ENCODE measurements at places on chromosomes 13 and 19.

DNA sequence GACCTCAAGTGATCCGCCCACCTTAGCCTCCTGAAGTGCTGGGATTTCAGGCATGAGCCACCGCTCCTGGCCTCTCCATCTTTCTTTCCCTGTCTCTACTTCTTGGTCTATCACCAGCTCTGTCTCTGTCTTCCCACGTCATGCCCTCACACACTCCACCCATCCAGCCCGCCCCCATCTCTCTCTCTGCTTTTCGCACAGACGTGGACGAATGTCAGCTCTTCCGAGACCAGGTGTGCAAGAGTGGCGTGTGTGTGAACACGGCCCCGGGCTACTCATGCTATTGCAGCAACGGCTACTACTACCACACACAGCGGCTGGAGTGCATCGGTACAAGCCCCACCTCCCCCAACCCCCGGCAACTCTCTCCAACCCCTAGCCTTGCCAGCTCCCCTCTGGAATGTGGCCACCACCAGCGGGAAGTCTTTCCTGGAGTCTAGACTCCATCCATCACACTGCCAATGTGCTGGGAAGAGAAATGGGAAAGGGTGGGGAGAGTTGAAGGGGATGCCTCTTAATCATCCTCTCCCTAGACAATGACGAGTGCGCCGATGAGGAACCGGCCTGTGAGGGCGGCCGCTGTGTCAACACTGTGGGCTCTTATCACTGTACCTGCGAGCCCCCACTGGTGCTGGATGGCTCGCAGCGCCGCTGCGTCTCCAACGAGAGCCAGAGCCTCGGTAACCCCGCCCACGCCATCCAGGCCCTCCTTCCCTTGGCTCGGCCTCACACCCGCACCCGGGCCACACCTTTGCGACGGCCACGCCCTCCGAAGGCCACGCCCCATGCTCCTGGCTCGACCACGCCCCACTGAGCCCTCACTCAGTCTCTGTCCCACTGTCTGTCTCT lies 22.5 kb downstream of the LTBP4 start:
- DNase-seq = no peak

GRCh38 chr13:110387451-110388107 lies 80.5 kb downstream of the COL4A2 start:
- peak; percentile 43 for DNase-seq

GRCh38 chr13:24277761-24278160 lies 31.6 kb upstream of the C1QTNF9 start:
- no peak for DNase-seq

- DNase-seq = peak; percentile 86
Measured at GRCh38 chr19:873084-873483, 13.6 kb downstream of the CFD start.

GRCh38 chr19:42368765-42369164 lies 21.3 kb downstream of the CNFN start:
- no peak for DNase-seq

DNA sequence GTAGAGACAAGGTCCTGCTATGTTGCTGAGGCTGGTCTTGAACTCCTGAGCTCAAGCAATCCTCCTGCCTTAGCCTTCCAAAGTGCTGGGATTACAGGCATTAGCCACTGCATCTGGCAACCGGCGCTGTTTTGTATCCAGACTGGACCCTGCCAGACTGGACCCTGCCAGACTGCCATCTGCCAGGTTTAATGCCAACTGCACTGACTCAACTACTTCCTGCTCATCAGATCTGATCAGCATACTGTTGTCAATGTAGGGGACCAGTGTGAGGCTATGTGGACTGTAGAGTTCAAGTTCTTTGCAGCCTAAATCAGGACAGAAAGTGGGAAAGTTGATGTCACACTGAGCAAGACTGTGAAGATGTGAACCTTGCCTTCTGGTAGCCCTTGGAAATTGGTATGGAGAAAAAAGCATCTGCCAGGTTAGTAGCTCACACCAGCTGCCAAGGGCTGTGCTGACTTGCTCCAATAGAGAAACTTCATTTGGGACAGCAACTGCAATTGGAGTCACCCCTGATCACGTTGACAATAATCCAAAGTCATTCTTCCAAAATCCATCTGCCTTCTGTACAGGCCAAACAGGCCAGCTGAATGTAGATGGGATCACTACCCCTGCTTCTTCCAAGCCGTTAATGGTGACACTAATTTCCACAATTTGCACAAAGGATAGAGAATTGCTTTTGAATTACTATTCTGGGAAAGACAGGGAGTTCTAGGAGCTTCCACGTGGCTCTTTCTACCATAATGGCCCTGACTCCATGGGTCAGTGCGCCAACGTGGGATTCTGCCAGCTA lies 36.8 kb upstream of the ATP1A3 start:
- DNase-seq = no peak

DNA sequence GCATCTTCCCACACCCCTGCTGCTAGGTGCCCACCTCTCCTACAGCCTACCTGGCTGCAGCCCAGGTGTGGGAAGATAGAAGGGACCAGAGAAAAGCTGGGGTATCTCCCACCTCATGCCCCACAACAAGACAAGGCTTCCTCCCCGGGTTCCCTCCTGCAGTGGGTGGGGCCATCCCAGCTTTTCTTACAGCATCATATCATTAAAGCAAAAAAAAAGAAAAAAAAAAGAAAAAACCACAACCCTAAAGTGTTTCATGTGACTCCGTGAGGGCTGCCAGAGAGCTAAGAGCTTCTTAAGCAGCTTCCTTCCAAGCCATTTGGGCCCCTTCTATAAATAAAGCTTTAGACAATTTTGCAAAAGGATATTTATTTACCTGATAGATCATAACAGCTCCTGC lies 455.4 kb upstream of the TSHZ3 start:
- DNase-seq = no peak

GRCh38 chr13:107574517-107575210 lies 640.7 kb downstream of the LIG4 start:
- DNase-seq = no peak

GRCh38 chr19:53504885-53505284 lies 33.1 kb upstream of the ZNF331 start:
- no peak for DNase-seq

DNA sequence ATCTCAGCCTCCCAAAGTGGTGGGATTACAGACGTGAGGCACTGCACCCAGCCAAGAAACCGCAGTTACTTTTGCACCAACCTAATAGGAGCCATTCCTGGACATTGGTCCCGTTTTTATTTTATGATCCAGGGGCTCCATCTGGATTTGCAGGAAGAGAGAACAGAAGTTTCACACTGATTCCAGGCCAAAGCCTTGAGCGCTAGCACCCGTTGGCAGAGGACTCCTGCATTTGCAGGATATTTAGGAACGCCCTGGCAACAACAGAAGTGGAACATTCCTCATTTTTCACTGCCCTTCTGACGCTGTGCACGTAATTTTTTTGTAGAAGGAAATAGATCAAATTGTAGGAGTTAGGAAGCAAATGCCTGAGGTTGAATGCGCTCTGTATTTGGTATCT lies 11.7 kb upstream of the SULT2A1 start:
- DNase-seq = no peak

DNA sequence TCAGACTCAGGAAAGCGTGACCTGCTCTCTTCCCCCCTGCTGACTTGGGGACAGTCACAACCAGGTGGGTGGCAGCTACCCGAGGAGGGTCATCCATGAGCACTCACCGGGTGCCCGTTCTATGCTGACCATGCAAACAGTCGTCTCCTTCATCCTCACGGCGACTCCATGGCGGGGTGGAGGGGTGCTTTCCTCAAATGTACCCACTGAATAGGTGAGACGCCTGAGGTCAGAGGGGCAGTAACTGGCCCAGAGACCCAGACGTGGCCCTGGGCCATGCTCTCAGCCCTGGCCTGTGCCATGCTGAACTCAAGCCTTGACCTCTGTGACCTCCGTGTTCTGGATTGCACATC lies 59.2 kb upstream of the TPM4 start:
- peak; percentile 11 for DNase-seq

DNA sequence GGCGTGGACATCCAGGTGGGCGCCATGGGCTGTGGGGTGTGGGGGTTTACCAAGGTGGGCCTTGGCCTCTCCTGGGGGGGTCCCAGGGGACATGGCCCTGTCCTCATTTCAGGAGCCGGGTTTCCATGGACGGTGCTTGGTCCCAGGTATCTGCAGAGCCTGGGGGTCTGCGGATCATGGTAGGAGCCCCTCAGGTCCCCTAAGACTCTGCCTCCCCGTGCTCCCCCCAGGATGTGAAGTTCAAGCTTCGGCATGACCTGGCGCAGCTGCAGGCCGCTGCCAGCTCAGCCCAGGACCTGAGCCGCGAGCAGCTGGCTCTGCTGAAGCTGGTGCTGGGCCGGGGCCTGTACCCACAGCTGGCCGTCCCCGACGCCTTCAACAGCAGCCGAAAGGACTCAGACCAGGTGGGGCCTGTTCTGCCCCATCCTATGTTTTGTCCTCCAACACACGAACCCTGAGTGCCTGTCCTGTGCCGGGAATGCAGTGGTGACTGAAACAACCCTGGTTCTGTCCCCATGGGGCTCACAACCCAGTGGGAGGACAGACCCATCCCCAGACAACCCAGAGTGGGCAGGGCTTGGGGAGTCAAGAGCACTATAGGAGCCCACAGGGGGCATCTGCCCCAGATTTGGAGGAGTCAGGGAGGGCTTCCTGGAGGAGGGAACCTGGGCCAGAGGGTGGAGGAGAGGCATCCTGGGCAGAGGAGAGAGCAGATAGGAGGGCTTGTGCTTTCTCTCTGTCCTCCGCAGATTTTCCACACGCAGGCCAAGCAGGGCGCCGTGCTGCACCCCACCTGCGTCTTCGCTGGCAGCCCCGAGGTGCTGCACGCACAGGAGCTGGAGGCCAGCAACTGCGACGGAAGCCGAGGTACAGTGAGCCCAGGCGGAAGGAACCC lies 26.8 kb downstream of the DHX34 start:
- no peak for DNase-seq

- DNase-seq = no peak
Measured at GRCh38 chr19:19185853-19186740, 5.9 kb downstream of the BORCS8 start.

DNA sequence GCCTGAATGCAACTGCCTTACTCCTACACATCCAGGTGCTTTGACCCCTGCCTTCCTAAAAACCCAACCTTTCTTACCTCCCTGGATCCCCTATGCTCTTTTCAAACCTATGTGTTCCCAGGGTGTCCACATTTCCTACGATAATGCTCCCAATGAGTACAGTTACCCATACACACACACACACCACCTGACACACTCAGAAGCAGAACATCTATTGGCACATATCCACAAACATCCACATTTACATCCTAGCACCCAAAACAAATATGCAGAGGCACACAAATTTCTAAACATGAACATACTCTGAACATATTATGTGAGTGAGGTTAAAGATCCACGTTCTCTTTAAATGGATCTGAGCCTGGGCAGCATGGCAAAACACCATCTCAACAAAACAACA lies 22.4 kb upstream of the PLAUR start:
- no peak for DNase-seq

GRCh38 chr13:60111691-60112090 lies 52.0 kb downstream of the DIAPH3 start:
- no peak for DNase-seq

DNA sequence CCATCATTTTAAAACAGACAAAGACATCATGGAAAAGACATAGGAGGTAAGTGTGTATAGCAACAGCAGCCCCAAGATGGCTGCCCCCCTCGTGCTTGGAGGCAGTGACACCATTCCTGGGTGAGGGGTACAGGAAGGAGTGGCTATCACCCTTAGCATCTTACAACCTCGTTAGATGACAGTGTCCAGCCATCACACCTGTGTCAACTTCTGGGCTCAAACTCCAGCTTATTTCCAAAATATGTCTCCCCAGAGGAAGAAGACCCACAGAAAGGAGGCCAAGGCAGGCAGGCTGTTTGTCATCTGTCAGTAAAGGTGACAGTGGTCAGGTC lies 27.5 kb downstream of the EPS15L1 start:
- no peak for DNase-seq

- no peak for DNase-seq
Measured at GRCh38 chr19:6868351-6868750, 19.0 kb upstream of the ADGRE1 start.

- no peak for DNase-seq
Measured at GRCh38 chr19:16351133-16351809, 26.6 kb downstream of the KLF2 start.

DNA sequence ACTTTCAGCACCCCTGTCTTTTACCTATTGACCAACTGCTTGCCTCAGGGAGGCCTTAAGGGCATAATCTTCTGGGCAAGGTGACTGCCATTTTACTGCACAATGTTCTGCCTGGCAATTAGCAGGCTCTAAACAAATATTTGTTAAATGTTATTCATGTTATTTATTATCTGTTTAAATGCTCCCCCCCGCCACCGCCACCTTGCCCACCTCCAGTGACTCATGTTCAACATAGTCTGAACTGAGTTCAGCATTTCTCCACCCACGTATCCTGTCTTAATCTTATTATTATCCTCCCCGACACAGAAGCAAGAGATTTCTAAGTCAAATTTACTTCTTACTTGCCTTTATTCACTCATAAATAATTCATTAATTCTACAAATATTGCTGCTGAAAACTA lies 144.8 kb downstream of the LIG4 start:
- DNase-seq = no peak

- no peak for DNase-seq
Measured at GRCh38 chr19:29090783-29091526, 122.0 kb downstream of the UQCRFS1 start.

- no peak for DNase-seq
Measured at GRCh38 chr13:114099918-114100445, 32.4 kb downstream of the RASA3 start.

GRCh38 chr19:18379803-18380747 lies 5.9 kb upstream of the GDF15 start:
- DNase-seq = no peak

- no peak for DNase-seq
Measured at GRCh38 chr19:13835791-13836723, 40.8 kb downstream of the ZSWIM4 start.

DNA sequence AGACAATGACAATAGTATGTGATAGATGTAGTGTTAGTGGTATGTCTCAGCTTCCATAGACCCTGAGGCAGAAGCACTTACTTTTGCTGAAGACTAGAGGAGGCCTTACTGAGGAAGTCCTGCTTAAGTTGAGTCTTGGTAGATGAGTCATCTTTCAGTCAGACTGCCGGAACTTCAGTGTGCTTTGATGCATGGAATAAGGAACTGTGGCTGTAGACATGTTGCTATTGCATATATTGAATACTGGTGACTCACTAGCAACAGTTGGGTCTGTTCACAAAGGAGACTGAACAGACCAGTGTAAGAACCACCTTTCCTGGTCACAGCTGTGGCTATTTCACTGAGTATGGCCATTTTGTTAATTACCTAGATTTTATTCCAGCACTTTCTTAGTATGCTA lies 1000.6 kb downstream of the OLFM4 start:
- no peak for DNase-seq

GRCh38 chr13:106587787-106588186 lies 19.9 kb upstream of the ARGLU1 start:
- no peak for DNase-seq

- DNase-seq = no peak
Measured at GRCh38 chr13:81713201-81713600, 1372.3 kb upstream of the SPRY2 start.

DNA sequence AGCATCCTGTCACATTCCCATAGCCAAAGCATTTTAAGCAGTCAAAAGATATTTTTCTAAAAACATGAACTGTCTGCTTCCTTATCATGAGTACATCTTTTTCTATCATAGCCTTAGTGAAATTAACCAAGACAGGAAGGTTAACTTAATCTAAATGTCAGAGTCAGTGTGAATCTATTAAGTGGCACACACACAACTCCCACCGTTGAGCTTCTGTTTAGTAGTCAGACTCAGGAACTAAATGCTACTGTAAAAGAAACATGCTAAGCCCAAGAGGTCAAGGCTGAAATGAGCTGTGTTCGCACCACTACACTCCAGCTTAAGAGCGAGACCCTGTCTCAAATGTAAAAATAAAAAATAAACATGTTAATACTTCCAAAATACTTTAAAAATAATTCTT lies 7.7 kb upstream of the POU4F1 start:
- no peak for DNase-seq

Measured in GM12892 (cell line).